Renal cortical epithelial cell (primary cell): ENCODE measurements at places on chromosomes 11 and 22. TPM values are rescaled to one million over a fixed set of nuclear protein-coding genes. Genes with fewer than 3 reads are reported as not detected.

Gene SUSD2
- 0.10 TPM in 1 of 2 replicates, not detected in the other for total RNA-seq

Gene OR52N4
- not detected in 2 replicates for total RNA-seq

- DNase-seq: no peak
Observed at GRCh38 chr11:102900346-102900745, 25.6 kb upstream of the MMP12 start.

GRCh38 chr22:26542831-26543230, 30.6 kb upstream of the TFIP11 start:
- no peak for DNase-seq

GRCh38 chr11:56906683-56907148, 82.0 kb upstream of the OR5AK2 start:
- no peak for DNase-seq

Gene PGA5
- total RNA-seq: not detected in 2 replicates

- DNase-seq: peak; percentile 25
Observed at GRCh38 chr22:29079218-29079901, 6.5 kb downstream of the KREMEN1 start.

DNA sequence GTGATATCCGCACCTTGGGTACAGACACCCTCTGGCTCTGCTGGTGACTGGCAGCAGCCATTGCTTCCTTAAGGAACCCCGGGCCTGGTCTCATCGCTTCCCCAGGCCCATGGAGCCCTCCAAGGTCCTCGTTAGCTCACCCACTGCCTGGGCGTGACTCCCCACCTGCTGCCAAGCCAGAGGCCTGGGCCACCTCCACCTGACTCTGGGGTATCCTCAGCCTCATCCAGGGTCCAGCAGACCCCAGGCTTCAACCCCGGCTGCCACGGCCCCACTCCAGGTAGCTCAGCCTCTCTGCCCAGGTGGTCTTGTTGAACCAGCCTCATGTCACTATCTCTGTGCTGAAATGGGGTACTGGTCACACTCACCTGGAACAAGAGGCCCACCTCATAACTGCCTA, 337.9 kb downstream of the BRD1 start:
- DNase-seq: no peak

DNA sequence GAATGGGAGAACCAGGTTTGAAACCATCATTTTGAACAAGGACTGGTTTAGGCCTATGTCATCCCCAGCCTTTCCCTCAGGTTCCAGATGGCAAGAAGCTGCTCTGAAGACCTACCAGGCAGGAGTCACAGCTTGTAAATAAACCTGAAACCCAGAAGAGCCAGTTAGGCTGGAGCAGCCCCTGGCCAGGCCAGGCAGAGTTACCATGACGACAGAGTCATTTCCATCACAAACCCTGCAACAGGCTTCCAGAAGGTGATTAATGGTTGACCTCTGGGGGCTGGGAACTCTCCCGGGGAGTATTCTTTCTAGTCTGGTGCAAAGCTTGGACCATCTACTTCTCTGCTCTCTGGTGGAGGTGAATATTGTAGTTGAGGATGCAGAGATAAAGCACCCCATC, 164.1 kb upstream of the NCAM1 start:
- DNase-seq: peak; percentile 36

GRCh38 chr11:12087075-12088004, 23.1 kb upstream of the MICAL2 start:
- DNase-seq: peak; percentile 67

- no peak for DNase-seq
Observed at GRCh38 chr22:48772286-48772907, 1055.3 kb downstream of the BRD1 start.

- peak; percentile 95 for DNase-seq
Observed at GRCh38 chr11:68191661-68192579, 21.2 kb downstream of the KMT5B start.

- peak; percentile 68 for DNase-seq
Observed at GRCh38 chr22:44586999-44587736, 89.1 kb upstream of the RTL6 start.

DNA sequence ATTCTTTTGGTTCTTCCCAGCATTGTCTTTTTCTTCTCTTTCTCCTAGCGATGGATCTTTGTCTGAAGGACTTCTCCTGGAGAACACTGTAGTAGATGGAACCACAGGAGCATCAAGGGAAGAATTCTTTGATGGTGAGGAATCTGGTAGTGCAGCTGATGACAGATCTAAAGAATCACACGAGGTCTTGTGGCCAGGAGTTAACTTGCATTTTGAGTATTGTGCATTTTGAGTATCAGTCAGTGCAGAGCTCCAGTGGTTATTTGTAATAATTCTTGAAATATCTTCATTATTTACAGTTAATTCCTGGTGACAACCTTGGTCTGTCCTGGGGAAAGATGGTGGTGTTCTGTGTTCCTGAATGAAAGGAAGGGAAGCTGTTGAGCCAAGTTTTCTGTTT, 14.5 kb upstream of the POGLUT3 start:
- peak; percentile 11 for DNase-seq

DNA sequence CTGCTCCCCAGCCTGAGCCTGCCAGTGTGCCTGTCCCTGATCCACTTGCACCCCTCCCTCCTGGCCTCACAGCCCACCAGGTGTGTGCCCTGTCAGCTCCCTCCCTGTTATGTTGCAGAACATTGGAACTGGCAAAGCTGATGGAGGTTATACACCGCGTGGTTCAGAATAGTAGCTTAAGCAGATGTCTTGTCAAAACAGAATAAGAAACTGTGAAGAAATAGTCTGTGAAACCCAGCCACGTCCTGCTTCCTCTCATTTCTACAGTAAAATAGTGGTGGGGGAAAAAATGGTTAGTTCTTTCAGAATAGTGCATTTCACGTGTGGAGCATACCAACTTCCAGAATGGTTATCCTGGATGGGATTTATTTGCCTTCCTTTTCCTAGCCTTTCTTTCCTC, 161.2 kb upstream of the NAV2 start:
- no peak for DNase-seq

DNA sequence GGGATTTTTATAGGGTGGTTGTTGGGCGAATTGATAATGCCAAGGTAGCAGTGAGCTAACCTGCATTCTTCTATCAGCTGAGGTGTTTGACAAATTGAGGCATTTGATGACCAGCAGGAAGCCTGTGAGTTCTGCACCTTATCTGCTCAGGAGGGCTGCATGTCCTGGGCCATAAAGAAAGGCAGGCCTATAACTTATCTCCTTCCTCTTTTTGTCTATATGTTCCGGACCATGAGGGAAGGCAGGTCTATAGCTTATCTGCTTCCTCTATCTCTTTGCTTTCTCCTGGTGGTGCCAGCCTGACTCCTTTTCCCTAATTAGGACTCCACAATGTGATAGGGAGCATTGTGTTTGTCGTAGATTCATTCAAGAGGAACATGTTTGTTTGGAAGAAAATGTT, 8.6 kb upstream of the JAM3 start:
- DNase-seq: no peak

Gene NRIP3
- total RNA-seq: 2.7 and 16.8 TPM in 2 replicates

Gene RIC3
- total RNA-seq: 2.4 and 6.1 TPM in 2 replicates

Gene TRIM77
- not detected in 2 replicates for total RNA-seq

- no peak for DNase-seq
Observed at GRCh38 chr11:103798446-103798845, 238.0 kb upstream of the DDI1 start.
